ENCODE measurements at places on chromosomes 13 and 19.

DNA sequence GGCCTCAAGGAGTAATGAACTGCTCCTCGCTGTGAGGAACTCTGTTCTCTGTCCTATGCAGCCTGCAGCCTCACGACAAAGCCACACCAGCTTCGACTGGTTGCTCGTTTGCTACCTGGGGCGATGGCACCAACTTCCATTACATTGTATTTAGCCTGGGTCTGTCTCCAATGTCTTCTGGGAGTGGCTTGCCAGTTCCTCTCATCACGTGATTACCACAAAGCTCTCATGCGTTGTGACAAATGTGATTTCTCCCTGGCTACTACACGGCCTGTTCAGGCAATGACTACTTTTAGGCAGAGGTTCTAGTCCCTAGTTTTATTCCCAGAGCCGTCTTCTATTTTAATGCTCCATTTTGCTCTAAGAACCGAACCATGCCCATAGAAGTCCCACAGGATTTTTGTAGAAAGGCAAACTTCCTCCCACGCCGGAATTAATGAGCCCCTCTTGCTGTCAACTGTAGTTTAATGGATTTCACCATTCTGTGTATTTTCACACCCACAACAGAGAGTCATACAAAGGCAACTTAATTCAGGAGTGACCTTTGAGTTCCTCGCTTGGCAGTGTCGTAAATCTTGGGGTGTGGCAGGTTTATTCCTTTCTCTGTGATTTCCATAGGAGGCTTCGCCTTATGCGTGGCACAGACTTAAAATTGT, 351.9 kb downstream of the EFNB2 start:
- no peak for DNase-seq

GRCh38 chr13:62168891-62169290, 753.2 kb upstream of the PCDH20 start:
- no peak for DNase-seq

DNA sequence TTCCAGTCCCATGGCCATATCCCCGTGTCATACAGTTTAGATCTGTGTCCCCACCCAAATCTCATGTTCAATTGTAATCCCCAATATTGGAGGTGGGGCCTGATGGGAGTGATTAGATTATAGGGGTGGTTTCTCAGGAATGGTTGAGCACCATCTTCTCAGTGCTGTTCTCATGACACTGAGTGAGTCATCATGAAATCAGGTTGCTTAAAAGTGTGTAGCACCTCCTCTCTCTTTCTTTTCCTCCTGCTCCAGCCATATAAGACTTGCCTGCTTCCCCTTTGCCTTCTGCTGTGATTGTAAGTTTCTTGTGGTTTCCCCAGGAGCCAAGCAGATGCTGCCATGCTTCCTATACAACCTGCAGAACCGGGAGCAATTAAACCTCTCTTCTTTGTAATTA, 197.8 kb downstream of the NALCN start:
- DNase-seq = no peak

DNA sequence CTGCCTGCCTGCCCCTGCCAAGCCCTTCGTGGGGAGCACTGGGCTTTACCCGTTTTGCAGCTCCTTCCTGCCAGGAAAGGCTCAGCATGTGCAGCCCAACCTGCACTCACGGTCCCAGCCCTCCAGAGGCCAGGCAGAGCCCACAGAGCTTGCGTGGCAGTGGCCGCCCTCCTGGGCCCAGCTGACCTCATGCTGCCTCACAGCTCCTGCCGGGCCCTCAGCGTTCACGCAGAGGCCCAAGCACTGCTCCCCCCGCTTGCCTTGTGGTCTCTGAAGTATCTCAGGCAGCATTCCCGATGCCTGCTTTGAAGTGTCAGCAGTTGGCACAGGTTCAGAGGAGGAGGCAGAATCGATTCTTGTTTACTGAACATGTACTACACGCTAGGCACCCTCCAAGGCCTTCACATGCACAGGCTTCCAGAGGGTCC, 32.5 kb downstream of the CAPN12 start:
- DNase-seq = no peak

DNA sequence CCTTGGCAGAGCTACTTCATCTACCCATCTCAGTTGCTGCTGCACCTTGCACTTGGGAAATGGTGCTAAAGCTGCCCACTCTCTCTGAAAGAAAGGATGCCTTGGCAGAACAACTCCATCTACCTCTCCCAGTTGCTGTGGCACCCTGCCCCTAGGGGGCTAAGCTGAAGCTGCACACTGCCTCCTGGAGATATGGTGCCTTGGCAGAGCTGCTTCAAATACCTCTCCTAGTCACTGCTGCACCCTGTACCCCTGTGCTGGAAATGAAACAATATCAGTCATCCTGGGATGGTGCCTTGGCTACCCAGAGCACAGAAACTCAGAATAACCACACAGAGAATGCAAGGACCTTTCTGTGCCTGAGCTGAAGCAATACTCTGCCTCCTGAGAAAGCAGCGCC, 615.8 kb downstream of the DIAPH3 start:
- DNase-seq = no peak

GRCh38 chr13:43094901-43095300, 71.5 kb downstream of the DNAJC15 start:
- DNase-seq = no peak

GRCh38 chr19:13350072-13350471, 156.2 kb downstream of the CACNA1A start:
- no peak for DNase-seq

DNA sequence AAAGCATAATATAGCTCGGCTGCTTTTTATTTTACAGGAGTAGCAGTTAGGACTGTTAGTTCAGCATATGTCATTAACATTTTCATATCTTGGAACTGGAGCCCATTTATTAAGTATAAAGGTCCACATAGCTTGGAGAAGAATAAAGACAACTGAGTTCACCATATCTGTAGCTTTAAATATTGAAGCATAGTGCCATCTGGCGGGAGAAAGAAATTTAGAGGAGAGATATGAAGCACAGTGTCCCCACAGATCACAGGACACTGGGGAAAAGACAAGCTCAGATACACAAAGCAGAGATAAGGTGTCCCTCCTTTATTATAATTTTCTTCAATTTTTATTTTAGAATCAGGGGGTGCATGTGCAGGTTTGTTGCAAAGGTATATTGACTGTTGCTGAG, 104.7 kb upstream of the FREM2 start:
- DNase-seq = no peak

- peak; percentile 97 for DNase-seq
These were observed 9.0 kb upstream of the MEIS3 start for GRCh38 chr19:47428177-47428894.

- no peak for DNase-seq
These were observed 26.0 kb downstream of the TM9SF2 start for GRCh38 chr13:99527301-99527700.

- DNase-seq = no peak
These were observed 37.3 kb downstream of the ITGBL1 start for GRCh38 chr13:101489643-101490405.

- DNase-seq = no peak
These were observed 44.0 kb downstream of the SUGP2 start for GRCh38 chr19:18989316-18989715.

DNA sequence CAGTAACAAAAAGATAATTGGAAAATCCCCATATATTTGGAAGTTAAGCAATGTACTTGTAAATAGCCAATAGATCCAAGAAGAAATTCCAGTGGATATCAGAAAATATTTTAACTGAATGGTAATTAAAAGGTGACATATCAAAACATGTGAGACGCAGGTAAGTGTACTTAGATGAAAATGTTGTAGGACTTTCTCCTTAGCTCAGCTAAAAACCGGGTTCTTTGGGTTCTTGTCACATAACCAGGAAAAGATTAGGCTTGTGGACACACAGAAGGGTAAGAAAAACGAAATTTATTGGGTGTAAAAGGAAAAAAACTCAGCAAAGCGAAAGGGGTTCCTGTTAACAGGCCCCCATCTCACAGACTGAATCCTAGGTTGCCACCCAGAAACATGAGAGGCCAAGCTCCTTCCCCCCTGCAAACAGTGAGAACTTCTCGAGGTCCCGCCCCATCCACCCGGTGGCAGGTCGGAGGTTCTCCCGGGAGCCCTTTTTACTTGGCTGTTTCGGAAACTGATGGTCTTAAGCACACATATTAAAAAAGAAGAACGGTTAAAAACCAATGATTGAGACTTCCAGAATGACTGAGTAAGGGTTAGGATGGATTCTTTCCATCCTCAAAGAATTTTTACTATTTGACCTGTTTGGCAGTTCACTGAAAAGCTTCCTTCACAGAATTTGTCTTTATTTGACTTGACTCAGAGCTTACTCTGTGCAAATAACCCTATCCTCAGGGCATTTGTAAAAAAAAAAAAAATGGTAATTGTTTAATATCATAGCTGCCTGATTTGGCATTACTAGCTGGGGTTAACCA, 3.1 kb upstream of the CCDC70 start:
- no peak for DNase-seq

- no peak for DNase-seq
These were observed 560.9 kb upstream of the PCDH9 start for GRCh38 chr13:67791047-67791446.

DNA sequence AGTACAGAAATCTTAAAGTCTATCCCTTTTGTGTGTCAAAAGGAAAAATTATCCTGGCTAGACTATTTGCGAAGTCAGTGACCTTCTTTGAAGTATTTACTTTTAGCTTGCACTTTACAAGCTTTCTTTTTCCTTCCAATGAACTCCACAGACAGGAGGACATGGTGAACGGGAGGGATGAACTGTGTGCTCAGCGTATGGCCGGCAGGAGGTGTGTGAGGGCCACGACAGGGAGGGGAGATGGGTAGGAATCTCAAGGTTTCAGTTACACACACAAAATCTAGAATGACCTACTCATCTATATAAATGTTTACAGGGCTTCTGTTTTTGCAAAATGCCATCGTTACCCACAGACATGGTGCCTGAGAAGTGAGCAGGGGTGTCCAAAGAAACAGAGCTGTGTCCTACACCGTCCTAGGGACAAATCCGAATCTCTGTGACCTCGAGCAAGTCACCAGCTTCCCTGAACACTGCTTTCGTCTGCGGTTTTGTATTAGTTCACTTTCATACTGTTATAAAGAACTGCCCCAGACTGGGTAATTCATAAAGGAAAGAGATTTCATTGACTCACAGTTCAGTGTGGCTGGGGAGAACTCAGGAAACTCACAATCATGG, 537.2 kb downstream of the LIG4 start:
- no peak for DNase-seq

- no peak for DNase-seq
These were observed 23.4 kb downstream of the CEACAM21 start for GRCh38 chr19:41599175-41599966.

DNA sequence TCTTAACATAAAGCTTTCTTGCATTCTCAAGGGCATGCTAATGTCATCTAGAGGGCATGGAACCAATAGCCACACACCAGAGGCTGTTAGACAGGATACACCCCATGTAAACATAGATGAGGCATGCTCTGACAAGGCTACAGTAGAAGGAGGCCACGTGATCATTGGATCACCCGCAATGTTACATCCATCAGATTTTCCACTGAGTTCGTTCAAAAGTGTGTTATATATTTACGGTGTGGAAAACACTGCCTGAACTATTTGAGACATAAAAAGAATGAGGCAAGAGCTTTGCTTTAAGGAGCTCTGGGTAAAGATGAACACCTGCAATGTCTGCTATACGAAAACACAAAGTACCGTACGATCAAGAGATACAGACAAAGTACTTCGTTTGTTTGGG, 817.5 kb upstream of the SLC10A2 start:
- DNase-seq = no peak

DNA sequence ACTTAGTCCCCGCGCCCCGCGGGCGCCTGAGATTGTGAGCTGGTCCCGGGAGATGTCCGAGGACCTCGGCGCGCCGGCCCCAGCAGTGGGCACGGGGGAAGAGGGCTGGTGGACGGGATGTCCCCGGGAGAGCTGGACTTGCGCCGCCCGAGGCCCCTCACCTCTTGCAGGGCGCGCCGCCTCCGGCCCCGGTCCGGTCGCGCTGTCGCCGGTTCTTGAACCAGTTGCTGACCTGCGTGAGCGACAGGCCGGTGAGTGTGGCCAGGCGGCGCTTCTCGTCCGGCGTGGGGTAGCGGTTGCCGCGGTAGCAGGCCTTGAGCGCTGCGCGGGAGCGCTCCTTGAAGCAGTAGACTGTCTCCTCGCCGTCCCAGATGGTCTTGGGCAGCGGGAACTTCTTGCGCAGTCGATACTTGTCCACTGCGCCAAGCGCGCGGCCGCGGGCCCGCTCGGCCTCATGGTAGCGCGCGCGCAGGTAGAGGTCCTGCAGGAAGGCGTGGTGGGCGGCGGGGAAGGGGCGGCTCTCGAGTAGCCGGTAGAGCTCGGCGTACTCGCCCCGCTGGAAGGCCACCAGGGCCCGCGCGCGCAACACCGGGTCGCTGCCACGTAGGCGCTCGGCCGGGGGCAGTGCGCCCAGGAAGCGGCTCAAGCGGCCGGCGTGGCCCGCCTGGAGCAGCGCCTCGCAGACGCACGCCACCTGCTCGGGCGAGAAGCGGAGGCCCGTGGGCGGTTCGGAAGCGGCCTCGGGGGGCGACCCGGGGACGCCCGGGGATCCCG, 984 bp downstream of the SIX5 start:
- DNase-seq = no peak

DNA sequence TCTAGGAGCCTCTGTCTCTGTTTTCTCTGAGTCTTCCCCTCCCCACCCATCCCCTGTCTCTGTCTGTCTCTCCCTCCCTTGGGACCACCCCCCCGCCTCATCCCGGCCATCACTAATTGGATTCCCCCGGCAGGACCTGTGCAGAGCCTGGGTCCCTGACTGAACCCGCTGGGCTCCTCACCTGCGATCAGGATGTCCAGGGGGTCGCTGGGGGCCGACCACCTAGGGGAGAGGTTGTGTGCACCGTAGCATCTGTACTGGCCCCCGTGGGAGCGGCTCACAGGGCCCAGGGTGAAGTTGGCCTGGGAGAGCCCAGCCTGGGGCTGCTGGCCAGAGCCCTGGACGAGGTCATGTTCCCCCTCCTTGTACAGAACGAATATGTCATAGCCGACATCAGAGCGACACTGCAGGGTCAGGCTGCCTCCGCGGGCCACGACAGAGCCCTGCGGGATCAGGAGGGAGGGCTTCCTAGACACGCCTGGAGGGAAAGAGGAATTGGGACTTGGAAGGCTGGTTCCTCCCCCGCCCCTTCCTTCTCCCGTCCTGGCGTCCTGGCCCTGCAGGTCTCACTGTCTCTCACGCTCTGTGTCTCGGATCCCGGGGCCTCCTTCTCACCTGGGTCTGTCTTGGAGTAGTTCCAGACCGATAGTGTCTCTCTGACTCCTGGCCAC, 1.8 kb downstream of the LILRB5 start:
- no peak for DNase-seq

GRCh38 chr13:104487006-104487405, 1420.8 kb upstream of the SLC10A2 start:
- no peak for DNase-seq

- no peak for DNase-seq
These were observed 4.2 kb upstream of the ZSCAN4 start for GRCh38 chr19:57664269-57665127.

- no peak for DNase-seq
These were observed 490.5 kb upstream of the SLC10A2 start for GRCh38 chr13:103556681-103557080.

DNA sequence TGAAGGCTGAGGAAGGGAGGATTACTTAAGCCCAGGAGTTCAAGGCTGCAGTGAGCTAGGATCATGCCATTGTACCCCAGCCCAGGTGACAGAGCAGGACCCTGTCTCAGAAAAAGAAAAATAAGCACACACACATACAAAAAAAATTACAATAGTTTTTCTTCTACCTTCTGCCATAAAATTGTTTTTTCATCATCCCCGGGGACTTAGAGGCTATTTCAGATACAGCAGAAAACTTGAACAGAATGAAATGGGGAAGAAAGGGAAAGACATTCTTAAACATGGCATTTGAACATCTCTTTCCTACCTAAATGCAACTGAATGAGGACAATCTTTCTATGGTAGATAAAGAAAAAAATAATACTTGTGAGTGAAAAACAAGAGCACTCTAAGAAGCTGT, 109.1 kb downstream of the KCTD12 start:
- DNase-seq = no peak

Data from NCI-H1048 (cell line).